ENCODE measurements at places on chromosomes 3 and 15.

- no peak for DNase-seq
Observed at GRCh38 chr3:109369510-109369909, 32.2 kb upstream of the DPPA4 start.

DNA sequence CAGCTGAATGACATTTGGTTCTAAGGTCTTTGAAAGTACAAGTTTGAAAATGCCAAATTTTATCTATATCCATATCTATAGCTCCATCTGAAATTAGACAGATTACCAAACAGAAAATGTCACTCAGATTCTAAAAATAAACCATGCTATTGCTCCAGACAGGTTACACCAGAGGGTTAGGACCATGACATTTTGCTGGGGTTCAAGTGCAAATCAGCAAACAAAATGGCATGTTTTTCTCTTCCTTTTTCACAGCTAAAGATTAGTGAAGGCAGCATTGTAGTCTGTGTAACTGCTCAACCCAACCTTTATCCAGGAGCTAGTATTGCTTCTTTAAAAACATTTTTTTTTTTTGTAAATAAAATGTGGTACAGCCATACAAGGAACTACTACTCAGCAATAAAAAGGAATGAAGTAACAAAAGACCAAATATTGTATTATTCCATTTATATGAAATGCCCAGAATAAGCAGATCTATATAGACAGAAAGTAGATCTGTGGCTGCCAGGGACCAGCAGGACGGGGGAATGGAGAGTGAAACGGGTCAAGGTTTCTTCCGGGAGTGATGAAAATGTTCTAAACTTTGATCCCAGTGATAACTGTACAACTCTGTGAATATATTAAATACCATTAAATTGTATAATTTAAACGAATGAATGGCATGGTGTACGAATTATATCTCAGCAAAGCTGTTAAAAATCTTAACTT is 18.2 kb downstream of the VGLL4 start:
- DNase-seq: no peak

- DNase-seq: no peak
Observed at GRCh38 chr3:23253214-23253613, 50.1 kb downstream of the UBE2E2 start.

- DNase-seq: no peak
Observed at GRCh38 chr15:72790302-72790910, 6.8 kb upstream of the ADPGK start.

DNA sequence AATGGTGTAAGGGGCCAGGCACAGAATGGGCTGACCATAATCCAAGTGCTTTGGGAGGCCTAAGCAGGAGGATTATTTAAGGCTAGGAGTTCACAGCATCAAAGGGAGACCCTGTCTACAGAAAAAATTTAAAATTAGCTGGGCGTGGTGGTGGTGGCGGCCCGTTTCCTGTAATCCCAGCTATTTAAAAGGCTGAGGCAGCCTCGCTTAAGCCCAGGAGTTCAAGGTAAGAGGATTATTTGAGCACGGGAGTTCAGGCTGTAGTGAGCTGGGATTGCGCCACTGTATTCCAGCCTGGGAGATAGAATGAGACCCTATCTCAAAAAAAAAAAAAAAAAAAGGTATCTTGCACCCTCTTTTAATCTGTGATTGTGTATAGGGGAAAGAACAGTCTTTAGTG is 1.9 kb downstream of the TMA7 start:
- DNase-seq: no peak

- no peak for DNase-seq
Observed at GRCh38 chr3:185825639-185826481, 1.0 kb upstream of the IGF2BP2 start.

DNA sequence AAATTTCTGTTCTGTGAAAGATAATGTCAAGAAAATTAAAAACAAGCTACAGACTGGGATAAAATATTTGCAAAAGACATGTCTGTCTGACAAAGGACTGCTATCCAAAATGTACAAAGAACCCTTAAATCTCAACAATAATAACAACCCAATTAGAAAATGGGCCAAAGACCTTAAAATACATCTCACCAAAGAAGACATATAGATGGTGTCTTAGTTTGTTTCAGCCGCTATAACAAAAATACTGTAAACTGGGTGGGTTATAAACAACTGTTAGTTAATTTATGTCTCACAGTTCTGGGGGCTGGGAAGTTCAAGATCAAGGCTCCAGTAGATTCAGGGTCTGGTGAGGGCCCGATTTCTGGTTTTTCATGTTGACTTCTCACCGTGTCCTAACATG is 106.2 kb upstream of the AGTR1 start:
- DNase-seq: no peak

Measured in CMK (cell line).